Vagina (tissue), 2 donors: ENCODE measurements at places on chromosomes 1 and 21.

- no peak for DNase-seq
Observed at GRCh38 chr1:160837558-160838205, 25.0 kb downstream of the CD244 start.

GRCh38 chr1:198082576-198082975 lies 74.2 kb upstream of the NEK7 start:
- no peak for DNase-seq

DNA sequence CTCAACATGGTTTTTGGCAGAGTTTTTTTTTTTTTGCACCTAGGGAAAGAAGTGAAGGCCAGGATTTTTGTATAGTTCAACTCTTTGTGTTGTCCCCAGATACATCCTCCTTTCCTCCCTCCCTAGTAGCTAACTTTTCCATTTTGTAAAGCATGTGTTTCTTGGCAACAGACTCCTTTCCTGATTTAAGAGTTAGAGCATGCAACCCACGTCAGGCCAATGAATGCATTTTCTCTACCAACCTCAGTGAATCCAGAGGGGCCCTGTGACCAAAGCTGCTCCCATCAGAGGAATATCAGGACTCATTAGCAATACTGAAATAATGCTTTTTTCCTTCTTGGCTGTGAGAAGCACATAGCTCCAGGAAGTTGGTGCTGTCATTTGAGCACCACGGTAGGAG lies 287.2 kb downstream of the LMO4 start:
- no peak for DNase-seq

- DNase-seq, result no peak
Observed at GRCh38 chr21:43916691-43917514, 51.9 kb downstream of the AGPAT3 start.

DNA sequence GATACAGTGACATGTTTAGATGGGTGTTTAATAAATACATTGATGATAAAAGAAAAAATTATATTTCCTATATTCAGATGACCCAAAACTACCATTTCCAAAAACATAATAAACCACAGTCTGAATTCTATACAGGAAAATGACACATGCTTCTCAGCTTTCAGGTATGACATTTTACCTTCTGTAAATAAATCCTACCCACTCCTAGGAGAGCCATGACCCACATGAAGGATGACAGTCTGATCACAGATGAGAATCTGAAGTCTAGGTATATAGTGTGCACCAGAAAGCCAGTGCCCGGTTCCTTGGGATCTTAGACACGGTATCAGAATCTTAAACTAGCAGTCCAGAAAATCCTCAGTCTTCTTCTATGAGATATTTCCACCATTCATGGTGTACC lies 3.7 kb upstream of the GJA9 start:
- no peak for DNase-seq

DNA sequence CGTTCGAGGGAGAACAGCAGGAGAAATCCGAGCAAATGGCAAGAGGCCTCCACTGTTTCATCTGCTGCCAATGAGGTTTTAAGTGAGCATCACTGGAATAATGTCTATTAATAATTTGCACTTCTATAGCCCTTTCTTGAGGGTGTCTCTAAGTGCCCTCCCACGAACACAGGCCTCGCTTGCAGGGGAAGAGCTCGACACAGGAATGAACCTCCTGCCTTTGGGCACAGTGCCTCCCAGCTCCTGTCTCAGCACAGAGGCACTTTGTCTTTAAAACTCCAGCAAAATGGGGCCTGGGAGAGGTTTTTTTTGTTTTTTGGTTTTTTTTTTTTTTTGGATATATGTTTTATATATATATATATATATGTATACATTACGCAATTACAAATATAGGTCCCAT lies 56.6 kb downstream of the OLIG1 start:
- no peak for DNase-seq

- DNase-seq, result no peak
Observed at GRCh38 chr1:207898260-207898659, 12.7 kb downstream of the CD34 start.

GRCh38 chr1:61334718-61335589 lies 252.6 kb downstream of the NFIA start:
- DNase-seq, result no peak

- no peak for DNase-seq
Observed at GRCh38 chr21:32389337-32390015, 3.3 kb downstream of the URB1 start.

DNA sequence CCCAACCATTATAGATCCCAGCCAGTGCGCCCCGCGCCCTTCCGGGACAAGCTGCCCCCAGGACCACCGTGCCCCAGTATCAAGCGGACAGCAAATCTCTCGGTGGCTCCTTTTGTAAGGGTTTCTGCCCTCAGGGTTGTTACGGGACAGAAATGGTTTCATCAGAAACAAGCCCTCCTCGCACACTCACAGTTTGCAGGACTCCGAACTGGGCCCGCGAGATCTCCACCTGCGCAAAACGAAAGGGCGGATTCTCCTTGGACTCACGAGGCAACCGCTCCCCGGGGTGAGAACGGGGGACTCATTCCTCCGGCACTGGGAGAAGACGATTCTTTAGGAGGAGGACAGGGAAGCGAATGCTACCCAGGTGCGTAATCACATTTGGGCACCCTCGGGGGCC lies 51.1 kb upstream of the H6PD start:
- DNase-seq, result no peak

GRCh38 chr1:15262706-15263105 lies 15.7 kb downstream of the FHAD1 start:
- no peak for DNase-seq

- DNase-seq, result no peak
Observed at GRCh38 chr1:226700861-226701260, 38.2 kb downstream of the ITPKB start.

DNA sequence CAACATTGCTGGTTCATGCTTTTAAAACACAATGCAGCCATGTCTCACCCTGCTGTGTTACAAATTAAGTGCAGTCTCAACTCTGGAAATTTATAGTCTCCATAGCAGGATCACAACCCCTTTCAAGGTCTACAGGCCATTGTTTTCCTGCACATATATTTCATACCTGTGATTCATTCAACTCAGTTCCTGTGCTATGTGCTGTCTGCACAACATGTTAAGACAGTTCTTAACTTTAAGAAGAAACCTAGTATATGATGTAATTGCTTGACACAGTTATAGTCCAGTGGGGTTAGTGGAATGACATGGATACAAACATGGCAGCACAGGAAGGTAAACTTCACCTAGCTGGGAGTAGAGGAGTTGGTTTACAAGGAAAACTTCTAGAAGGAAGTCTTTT lies 106.4 kb downstream of the IFI44 start:
- no peak for DNase-seq

GRCh38 chr1:184557423-184558347 lies 170.9 kb downstream of the C1orf21 start:
- no peak for DNase-seq

- DNase-seq, result peak; percentile 61
Observed at GRCh38 chr1:30335389-30335996, 387.9 kb downstream of the MATN1 start.

DNA sequence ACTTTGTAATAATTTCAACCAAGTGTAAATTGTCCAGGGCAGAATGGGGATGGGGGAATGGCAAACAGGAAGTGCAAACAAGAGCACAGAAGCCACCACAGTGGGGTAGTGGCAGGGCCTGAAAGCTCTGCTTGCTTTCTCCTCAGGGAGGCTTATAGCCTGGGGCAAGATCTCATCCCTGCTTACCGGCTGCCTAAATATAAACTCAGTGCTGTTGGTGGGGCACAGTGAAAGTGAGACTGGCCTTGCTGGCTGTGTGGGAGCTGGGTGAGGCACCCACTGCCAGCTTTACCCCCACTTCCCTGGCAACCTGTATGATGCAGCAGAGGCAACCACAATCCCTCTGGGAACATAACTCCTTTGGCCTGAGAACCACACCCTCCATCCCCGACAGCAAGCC lies 15.2 kb downstream of the STYXL2 start:
- DNase-seq, result no peak

- no peak for DNase-seq
Observed at GRCh38 chr1:177170756-177171535, at the start of gene BRINP2. Gene BRINP2 (plus strand): TSS chr1:177170958. CDS start chr1:177229877, 58,919 bp downstream.

DNA sequence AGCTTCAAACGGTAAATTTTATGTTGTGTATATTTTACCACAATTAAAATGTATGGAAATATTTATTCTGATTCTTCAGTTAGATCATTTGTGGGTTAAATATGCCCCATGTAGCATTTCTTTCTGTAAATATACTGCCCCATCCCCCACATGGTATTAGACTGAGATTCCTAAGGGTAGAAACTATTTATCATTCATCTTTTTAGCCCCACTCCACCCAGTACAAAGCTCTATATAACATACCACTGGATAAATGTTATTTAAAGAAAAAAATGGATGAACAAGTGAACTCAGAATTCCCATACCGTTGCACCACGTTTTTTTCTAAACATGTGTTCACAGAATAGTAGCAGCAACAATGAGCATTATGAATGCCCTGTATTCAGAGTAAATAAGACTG lies 234.0 kb upstream of the IRF2BP2 start:
- no peak for DNase-seq

DNA sequence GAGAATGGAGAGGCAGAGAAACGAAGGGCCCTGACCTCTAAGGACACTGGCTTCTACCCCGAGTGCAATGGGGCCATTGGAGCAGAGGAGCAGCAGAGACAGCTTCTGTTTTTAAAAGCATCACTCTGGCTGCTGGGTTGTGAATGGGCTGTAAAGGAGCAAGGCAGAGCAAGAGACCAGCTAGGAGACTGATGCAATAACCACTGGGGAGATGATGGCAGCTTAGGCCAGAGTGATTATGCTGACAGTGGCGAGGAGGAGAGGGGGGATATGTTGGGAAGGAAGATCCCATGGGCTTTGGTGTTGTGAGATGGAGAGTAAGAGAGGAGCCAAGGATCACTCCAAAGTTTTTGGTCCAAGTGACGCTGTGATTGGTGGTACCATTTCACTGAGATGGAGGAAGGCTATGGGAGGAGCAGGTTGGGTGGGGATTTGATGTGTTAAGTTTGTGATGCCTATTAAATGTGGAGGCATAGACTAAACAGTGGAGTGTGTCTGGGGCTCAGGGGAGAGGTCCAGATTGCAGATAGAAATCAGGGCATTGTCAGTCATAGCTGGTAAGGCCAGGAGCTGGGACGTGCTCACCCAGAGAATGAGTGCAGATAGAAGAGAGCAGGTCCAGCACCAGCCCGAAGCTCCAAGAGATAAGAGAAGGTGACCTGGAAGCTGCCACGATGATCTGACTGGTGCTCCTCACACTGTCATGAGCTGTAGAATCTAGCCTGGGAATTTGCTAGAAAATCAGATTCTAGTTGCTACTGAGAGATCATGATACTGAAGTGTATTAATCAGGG lies 11.0 kb downstream of the TRAF5 start:
- DNase-seq, result peak; percentile 72

DNA sequence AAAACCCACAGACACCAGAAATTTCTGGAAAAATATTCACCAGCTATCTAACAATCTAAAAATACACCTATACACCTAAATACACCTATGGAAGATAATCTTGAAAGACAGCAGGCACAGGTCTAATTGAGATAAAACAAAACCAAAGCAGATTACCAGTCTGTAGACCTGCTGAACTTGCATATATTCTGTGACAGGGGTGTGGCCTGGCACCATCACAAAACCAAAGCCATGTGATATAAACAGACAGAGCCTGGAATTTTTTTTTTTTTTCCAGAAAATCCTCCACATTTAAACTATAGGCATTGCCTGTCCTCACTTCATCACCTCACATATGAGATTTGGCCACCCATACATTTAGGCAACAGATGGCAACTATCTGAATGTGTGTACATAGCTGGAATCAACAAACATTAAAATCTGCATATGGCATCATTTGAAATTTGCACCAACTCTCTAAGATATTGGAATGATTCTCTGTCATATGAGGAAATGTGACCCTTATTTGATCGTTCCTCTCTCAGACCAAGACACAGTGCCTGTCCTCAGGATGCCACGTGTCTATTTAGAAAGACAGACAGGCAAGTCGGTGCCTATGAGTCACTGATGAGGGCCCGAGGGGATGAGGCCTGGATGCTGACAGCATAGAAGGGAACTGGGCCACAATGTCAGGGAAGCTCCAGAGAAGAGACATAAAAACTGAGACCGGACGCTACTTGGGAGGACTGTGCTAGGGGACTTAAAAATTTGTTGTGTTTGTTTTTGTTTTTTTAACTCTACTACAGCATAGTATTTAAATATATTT lies 32.6 kb downstream of the NMNAT2 start:
- no peak for DNase-seq

DNA sequence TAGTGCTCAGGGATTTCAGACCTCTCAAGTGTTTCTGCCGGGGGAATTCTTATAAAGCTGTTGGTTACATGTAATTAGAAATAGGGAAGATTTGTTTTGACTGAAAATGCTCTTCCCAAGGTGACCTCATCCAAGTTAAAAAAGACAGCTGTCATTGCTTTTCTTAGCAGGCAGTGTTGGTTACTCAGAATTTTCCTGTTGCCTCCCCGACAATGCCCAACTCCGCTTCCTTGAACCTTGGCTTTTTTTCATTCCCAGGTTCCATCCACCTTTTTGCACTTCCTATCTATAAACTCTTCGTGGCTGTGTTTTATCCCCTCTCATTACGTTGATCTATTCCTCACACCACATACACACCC lies 825 bp upstream of the DPH5 start:
- DNase-seq, result no peak

- DNase-seq, result no peak
Observed at GRCh38 chr1:40691538-40692428, at the start of gene NFYC. Gene NFYC (plus strand): TSS chr1:40691704. CDS start chr1:40738844, 47,140 bp downstream.

GRCh38 chr1:11465307-11465706 lies 13.6 kb upstream of the DISP3 start:
- no peak for DNase-seq

DNA sequence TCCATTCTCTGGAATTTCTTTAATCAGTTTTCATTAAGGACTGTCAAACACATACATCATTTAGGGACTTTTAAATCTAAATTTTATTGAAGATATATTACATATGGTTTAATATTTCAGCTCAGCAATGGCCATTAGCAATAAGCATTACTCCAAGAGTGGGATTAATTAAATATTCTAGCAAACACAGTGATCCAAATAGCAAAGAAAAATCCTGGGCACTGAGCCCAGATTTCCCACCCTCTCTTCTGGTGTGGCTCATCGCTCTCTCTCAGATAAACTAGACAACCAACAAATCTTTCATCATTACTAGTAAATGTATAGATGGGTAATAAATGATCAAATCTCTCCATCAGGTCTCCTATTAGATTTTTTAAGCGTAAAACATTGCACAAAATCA lies 53.5 kb upstream of the FOXD3 start:
- DNase-seq, result no peak

GRCh38 chr1:154626456-154627256 lies 18.7 kb upstream of the ADAR start:
- no peak for DNase-seq

- no peak for DNase-seq
Observed at GRCh38 chr21:41801321-41802197, 34.7 kb upstream of the RIPK4 start.
